ENCODE measurements at places on chromosomes 2 and 18.

DNA sequence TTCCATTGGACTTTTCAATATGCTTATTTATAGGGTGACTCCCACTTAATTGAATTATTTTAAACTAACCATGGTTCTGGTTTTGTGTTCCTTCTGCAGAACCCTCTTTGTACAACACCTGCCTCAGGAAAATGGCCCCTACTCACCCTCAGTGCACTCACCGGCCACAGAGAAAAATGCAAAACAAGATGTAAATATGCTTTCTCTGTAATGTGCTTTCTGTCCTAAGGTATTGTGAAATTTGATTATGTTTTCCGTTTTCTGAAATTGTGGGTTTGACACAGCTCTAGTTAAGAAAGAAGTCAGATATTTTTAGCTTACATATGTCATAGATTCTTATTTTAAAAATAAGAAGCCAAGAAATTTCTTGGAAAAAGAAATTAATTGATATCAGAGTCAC is 357.7 kb upstream of the SMIM21 start:
- no peak for DNase-seq

GRCh38 chr18:54612237-54612636 is 21.2 kb downstream of the DYNAP start:
- no peak for DNase-seq

DNA sequence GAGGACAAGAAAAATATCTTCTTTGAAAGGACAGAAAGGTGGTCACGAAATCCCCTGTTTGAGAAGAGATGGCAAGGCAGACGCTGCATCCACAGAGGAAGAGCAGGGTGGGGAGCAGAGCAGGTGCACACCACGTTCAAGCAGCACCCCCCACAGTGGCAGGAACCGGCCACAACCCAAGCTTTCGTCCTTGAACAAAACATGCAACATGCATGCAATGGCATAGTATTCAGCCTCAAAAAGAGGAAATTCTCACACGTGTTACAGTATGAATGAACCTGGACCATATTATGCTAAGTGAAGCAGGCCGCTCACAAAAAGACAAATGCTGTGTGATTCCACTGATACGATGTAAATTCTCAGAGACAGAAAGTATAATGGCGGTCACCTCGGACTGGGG is 51.4 kb downstream of the CMPK2 start:
- DNase-seq, result no peak

DNA sequence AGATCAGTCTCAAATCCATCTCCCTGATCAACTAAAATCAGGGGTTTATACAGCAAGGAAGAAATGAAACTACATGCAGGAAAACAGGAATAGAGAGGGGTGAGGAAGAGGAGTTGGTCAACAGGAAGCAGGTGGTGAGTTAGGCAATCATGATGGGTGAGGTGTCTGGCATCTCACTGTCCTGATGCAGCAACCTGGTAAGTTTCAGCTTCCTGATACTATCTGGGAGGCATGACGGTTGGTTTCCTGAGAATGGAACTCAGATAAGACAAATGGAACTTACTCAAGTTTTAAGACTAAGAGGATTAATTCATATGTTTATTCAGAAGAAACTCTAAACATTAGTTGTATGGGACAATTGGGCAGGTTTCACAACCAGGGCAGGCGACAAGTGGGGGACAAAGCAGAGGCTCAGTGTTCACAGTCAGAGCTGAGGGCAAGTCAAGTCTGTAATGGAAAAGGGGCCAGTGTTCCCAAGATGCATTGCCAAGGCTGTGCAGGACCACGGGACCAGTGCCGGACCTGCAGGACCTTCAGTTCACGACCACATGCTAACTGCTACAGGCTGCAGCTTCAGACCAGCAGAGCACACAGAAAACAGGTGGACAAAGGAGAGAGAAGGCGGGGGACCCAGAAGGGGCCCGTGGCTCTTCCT is 17.7 kb upstream of the GALM start:
- no peak for DNase-seq

DNA sequence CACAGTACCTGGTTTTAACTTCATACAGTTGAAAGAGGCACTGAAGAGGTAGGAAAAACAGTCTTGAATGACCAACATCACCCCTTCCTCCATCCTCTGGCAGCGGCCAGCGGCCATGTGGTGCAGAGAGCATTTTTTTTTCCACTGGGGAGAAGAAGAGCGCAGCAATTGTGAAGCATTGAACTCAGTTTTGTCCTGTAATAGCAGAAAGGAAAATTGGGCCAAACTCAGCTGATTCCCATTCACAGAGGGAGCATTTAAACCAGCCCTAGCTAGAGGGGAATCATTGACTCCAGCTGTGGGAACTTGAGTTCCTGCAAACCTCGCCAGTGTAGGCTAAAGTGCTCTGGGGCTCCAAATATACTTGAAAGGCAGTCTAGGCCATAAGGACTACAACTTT is 316.6 kb upstream of the CHST9 start:
- DNase-seq, result no peak

- DNase-seq, result no peak
Observed at GRCh38 chr18:54802686-54803395, 25.4 kb upstream of the RAB27B start.

DNA sequence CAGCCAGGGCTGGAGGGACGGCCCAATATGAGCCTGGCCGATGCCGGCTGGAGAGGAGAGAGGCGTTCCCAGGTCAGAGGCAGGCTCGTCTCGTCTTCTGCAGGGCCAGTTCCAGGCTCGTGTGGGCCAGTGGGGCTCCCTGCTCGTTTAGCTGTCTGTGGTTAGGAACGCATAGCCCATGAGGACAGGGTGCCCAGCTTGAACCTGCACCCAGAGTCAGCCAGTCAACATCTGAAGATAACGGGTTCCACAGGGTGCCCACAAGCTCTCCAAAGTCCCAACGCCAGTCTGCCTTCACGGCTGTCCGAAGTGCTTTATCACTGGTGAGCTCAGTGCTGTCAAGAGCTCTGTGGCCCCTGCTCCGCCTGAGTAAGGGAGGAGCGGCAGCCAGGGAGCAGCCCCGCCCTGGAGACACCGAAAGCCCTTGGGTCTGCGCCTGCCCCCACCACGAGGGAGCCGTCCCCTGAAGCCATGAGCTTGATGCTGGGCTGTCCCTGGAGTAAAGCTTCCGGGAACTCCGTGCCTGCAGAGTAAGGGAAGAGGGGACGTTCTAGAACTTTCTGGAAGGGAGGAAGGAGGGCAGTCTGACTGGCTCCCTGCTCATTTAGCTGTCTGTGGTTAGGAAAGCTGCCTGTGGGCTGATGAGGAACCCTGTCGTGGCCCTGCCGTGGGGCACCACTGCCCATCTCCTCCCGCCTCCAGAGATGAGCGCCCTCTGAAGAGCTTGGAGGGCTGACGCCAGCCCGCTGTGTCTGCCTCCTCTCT is 2.7 kb upstream of the HSBP1L1 start:
- DNase-seq, result no peak

GRCh38 chr2:233273120-233273519 is 21.6 kb downstream of the ATG16L1 start:
- no peak for DNase-seq

GRCh38 chr2:169767243-169767888 is 31.3 kb upstream of the SSB start:
- DNase-seq, result no peak

DNA sequence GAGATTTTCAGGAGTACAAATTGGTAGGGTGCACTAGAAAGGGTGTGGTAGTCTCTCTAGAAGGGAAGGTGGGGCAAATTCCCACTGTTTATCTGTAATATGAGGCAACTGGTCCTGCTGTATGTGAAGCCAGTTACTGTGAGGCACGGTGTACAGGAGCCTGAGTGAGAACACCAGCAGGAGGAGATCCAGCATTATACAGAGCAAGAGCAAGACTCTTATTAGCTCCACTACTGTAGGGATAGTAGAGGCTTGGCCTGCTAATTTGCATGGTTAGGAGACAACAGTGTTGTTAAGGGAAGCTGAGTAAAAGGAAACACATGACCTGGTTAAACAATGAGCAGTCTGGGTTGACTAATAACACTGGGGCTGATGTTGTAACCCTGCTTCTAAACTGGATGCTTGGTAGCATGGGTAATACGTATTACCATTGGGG is 76.3 kb upstream of the WDSUB1 start:
- DNase-seq, result no peak

- no peak for DNase-seq
Observed at GRCh38 chr2:135839713-135840112, 2.7 kb upstream of the LCT start.

Measured in NCI-H1930 (cell line).